Fibroblast of villous mesenchyme (primary cell): ENCODE measurements at places on chromosomes 12 and 14. TPM values are rescaled to one million over a fixed set of nuclear protein-coding genes. Genes with fewer than 3 reads are reported as not detected.

- DNase-seq, result no peak
These were observed 6.8 kb upstream of the OTUB2 start for GRCh38 chr14:94019329-94019728.

GRCh38 chr14:20631880-20632389 is 9.6 kb downstream of the OR6S1 start:
- DNase-seq, result peak; percentile 55

GRCh38 chr14:74834692-74835392 is 41.1 kb downstream of the PROX2 start:
- no peak for DNase-seq

DNA sequence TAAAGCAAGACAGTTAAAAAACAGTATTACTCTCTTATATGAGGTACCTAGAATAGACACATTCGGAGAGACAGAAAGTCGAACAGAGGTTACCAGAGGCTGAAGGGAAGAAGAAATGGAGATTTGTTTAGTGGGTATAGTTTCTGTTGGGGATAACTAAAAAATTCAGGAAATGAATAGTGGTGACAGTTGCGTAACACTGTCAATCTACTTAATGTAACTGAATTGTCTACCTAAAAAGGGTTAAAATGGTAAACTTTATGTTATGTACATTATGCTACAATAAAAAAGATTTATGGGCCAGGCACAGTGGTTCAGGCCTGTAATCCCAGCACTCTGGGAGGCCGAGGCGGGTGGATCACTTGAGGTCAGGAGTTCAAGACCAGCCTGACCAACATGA is 30.6 kb upstream of the SLC6A13 start:
- DNase-seq, result no peak

GRCh38 chr12:104769144-104769561 is 188.9 kb downstream of the SLC41A2 start:
- no peak for DNase-seq

DNA sequence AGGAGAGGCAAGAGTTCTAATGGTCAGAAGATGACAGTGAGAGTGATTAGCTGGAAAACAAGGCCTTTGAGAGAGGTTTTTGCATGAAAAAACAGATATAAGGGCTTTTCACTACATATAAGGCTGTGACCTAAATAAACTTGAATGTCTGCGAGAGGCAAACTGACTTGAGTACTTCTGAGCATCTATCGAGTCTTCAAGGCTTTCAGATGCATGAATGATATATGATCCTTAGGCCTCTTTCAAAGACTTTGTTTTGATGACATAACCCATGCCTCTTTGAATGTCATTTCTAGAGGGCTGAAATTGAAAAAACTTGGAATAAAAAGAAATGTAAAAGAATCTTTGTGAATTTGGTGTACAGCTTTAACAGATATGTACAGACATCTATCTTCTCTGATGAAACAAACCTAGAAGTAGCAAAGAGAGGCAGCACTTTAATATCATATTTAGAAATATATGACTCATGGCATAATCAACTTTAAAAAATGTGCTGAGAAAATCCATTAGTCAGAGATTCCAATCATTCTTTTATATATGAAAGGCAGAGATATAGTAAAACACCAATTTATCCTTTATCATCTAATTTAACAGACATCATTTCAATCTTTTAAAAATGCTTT is 72.6 kb downstream of the PPM1H start:
- DNase-seq, result peak; percentile 14

Gene EID3
- 11.6 and 25.0 TPM in 2 replicates for total RNA-seq

DNA sequence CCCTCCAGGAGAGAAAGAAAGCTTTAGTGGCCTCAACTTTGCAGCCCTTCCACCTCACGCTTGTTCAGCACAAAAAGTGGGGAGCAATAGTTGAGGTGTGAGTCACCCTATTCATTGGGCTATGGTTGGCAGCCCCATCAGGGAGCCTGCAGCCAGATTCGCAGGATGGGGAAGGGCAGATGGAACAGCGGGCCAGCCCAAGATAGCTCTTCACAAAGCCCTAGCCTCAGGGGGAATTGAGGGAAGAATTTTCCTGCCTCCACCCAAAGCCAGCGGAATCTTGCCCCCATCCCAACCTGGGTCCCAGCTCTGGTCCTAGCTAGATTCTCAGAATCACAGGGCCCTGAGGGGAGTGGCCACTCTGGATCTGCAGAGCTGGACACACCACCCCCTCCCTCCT is 3.6 kb upstream of the KRT5 start:
- DNase-seq, result no peak

DNA sequence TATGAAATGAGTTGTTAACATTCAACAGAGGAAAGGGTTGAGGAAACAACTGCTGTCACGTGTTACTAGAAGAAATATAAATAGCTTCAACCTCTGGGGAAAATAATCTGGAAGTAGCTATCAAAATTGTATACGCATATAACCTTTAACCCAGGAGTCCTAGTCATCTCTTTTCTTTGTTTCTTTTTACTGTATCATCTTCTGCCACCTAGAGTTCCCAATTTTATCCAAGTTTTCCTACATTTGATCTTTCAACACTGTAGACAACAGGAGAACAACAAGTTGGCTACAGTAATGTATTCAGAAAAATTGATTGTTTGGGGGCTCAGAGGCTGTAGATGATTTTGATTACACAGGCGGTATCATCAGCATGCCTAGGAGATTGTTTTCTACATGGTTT is 453.7 kb downstream of the FSCB start:
- no peak for DNase-seq

Gene DLGAP5
- 17.4 and 35.0 TPM in 2 replicates for total RNA-seq

DNA sequence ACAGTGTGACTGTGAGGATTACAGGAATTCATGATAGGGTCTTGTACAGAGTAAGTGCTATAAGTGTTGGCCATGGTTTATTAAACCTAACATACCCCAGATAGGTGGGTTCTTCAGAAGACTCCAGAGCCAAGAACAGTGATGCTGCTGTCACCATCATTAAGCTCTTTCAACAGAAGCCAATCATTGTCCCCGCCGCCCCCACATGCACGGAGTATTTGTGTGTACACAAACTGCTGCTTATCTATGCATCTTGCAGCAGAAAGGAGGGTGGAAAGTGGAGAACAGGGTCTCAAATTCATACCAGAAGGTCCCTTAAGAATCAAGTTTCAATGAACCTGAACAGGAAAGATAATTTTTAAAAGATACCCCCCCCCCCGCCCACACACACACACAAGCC is 51.2 kb downstream of the TMCC3 start:
- DNase-seq, result no peak

Gene DNAAF2
- 8.4 and 11.7 TPM in 2 replicates for total RNA-seq

Gene PIWIL1
- not detected in 2 replicates for total RNA-seq

- DNase-seq, result no peak
These were observed 16.8 kb downstream of the PLXNC1 start for GRCh38 chr12:94165138-94165537.

DNA sequence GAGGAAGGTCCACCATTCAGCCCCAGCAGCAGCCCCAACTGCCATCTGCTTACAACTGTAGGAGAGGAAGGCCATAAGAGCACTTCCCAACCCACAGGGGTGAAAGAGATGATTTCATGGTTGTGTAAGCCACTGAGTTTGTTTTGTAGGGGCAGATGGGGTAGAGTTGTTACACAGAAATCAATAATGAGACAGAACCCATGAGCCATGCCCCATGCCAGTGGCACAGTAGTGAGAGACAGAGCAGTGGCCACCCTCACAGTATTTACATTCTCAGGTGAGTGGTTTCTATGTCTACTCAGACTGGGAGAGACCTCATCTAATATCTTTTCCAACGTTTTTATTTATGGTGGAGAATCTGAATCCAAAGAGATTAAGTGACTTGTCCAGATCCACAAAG is 68.6 kb downstream of the NUAK1 start:
- no peak for DNase-seq

GRCh38 chr12:93609281-93610192 is 37.1 kb downstream of the SOCS2 start:
- peak; percentile 31 for DNase-seq

DNA sequence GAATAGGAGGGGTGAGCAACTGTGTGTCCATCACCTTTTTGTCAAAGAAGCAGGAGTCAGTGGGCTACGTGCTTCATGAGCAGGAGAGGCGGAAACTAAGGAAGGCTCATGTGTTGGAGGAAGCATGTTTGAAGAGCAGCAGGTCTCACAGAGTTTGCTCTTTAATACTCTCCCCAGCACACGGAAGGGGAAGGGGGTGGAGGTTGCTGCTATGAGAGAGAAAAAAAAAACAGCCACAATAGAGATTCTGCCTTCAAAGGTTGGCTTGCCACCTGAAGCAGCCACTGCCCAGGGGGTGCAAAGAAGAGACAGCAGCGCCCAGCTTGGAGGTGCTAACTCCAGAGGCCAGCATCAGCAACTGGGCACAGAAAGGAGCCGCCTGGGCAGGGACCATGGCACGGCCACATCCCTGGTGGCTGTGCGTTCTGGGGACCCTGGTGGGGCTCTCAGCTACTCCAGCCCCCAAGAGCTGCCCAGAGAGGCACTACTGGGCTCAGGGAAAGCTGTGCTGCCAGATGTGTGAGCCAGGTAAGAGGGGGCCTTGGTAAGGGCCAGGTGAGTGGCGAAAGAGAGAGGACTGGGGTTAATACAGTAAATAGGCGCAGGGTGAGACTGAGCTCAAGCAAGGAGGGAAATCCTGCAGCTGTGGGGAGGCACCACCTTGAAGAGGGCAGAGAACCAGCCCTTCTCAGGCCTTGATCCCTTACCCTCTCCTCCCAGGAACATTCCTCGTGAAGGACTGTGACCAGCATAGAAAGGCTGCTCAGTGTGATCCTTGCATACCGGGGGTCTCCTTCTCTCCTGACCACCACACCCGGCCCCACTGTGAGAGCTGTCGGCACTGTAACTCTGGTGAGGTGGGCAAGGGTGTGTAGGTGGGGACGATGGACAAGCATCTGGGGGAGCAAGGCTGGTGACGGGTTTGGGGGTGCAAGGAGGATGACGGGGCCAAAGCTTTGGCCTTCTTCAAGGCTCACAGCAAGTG is at the start of gene CD27:
TSS of gene CD27 (plus strand) at position 252 of the 985 bp plus-strand sequence. CDS start at position 393, 141 bp downstream.
- DNase-seq, result no peak

Gene KCNK10
- total RNA-seq, result not detected in 2 replicates

DNA sequence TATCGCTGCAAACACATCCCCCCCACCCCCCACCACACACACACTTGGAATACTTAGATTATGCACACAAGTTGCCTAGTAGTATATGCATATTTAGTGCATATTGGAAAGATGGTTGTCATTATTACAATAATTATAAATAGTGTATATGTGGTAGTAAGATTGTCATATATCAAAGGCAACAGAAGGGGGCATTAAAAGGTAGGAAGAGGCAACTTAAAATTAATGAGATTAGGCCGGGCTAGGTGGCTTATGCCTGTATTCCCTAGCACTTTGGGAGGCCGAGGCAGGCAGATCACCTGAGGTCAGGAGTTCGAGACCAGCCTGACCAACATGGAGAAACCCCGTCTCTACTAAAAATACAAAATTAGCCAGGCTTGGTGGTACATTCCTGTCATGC is 52.1 kb downstream of the GSC start:
- DNase-seq, result no peak

GRCh38 chr12:82650627-82651337 is 35.9 kb upstream of the TMTC2 start:
- DNase-seq, result no peak

Gene SELPLG
- total RNA-seq, result 1.3 and 2.2 TPM in 2 replicates

Gene WNT5B
- 78.2 and 98.2 TPM in 2 replicates for total RNA-seq

- DNase-seq, result peak; percentile 34
These were observed 104.5 kb downstream of the PRKAB1 start for GRCh38 chr12:119772431-119772830.

Gene CCDC88C
- under 0.01 and 0.32 TPM in 2 replicates for total RNA-seq

- no peak for DNase-seq
These were observed 48.7 kb downstream of the DLK1 start for GRCh38 chr14:100775351-100775830.

DNA sequence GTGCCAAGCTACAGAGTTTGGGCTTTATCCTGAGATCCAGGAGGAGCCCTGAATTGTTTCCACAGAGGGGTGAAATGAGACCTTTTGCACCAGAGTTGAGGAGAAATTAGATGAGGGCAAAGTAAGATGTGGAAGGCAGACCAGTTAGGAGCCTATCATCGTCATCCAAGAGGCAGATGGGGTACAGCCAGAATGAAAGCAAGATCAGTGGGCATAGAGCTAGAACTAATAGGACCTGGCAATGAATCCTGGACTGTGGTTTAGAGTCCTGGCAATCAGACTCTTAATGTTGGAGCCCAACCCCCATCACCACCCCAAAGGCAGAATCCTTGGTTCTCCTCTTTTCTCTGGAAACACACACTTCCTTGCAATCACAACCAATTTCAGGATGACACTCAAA is 166.6 kb upstream of the HMGA2 start:
- DNase-seq, result no peak

DNA sequence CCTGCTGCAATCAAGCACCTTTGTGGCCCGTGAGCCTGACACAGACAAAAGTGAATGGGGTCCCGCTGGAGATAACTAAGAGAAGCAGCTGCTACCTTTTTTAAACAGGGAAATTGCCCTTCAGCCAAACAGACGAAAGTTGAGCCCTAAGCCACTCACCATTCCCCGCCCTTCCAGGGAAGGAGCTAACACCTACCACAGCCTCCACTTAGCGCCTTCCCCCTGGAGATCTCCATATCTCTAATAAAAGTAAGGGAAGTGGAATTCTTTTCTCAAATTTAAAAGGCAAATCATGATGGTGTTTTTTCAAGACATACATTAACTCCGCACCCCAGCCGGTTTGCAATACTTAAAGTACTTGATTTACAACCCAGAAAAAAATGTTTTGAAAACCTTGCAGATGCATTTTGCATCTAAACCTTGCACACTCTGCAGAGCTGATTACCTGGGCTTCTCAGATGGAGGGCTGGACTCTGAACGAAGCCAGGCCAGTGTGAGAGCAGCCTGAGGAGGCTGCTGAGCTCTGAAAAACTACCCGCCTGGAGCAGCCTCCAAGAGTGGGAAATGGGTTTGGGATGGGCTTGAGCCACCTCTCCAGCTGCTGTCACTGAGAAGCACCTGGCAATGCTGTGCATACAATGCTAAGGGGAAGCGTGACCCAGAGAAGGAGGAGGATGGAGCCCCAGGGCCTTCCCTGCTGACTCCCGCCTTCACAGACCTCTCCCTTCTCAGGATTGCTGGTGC is 10.0 kb downstream of the NUAK1 start:
- DNase-seq, result no peak

Gene AQP2
- not detected in 2 replicates for total RNA-seq

Gene DNAH10
- 0.43 and 0.64 TPM in 2 replicates for total RNA-seq

Gene COX8C
- total RNA-seq, result not detected in 2 replicates
